NCI-H2081 treated with DMSO at 0.1 percent for 48 hours (cell line): ENCODE measurements at places on chromosomes 1 and 21.

DNA sequence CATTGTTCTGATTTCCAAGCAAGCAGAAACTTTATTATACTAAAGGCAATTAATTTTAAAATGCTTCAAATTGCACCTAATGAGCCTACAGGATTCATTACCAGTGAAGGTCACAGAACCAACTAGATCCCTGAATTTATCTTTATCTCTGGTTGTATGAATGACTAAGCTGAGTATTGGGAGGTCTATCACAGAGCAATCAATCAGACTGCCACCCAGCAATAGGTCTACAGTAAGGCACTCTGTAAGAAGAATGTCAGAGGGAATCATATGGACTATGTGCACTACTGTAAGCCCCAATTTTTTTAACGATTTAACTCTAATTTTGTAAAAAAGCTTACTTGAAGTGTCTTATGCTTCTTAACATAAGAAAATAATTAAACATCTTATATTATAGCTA, 707.0 kb downstream of the AMY1C start:
- DNase-seq = no peak

DNA sequence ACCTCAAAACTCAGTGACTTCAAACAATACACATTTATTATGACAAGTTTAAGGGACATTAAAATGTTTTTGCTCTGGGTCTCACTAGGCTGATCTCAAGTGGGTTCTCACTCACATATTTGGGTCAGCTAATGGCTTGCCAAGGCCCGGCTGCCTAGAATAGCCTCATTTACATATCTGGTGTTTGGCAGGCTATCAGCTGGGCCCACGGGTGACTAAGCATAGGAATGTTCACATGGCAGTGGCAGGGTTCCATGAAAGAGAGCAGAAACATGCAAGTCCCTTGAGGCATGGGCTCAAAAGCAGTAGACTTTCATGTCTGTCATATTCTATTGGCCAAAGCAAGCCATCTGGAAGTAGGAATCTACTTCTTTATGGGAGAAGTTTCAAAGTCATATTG, 492.6 kb downstream of the KCNT2 start:
- no peak for DNase-seq

DNA sequence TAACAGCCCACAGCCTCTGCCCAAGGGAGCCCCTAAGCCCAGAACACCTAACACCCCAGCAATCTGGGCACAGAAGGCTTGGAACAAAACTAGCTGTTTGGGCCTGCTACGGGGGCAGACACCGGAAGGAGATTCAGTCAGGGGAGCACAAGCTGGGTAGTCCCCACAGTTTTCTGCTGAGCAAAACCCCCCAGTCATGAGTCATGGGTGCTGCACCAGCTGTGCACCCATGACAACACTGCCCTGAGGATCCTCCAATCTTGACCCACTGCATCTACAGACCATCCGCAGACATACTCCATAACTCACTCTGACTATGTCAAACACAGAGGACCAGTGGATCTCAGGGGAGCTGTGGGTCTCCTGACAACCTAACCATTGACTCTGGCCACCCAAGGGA, 105.1 kb downstream of the LRIG2 start:
- DNase-seq = no peak

GRCh38 chr1:17885663-17886320, 130.7 kb downstream of the ACTL8 start:
- no peak for DNase-seq

GRCh38 chr1:14677292-14677971, 78.9 kb downstream of the KAZN start:
- DNase-seq = no peak

DNA sequence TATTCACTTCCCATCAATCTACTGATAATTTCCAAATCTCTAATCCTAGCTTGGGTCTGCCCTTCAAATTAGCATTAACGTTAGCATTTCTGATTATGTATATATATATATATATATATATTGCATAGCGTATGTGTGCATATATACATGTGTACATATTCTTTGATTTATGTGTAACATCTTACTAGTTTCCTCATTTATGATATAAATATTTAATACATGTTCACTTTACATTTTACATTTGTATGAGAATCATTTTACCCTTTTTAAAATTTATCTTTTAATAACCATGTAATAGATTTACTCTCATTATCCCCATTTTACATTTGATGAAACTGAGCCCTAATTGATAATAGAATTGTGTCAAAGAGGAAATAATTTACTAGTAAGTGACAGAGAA, 164.7 kb downstream of the ZNF648 start:
- DNase-seq = no peak

DNA sequence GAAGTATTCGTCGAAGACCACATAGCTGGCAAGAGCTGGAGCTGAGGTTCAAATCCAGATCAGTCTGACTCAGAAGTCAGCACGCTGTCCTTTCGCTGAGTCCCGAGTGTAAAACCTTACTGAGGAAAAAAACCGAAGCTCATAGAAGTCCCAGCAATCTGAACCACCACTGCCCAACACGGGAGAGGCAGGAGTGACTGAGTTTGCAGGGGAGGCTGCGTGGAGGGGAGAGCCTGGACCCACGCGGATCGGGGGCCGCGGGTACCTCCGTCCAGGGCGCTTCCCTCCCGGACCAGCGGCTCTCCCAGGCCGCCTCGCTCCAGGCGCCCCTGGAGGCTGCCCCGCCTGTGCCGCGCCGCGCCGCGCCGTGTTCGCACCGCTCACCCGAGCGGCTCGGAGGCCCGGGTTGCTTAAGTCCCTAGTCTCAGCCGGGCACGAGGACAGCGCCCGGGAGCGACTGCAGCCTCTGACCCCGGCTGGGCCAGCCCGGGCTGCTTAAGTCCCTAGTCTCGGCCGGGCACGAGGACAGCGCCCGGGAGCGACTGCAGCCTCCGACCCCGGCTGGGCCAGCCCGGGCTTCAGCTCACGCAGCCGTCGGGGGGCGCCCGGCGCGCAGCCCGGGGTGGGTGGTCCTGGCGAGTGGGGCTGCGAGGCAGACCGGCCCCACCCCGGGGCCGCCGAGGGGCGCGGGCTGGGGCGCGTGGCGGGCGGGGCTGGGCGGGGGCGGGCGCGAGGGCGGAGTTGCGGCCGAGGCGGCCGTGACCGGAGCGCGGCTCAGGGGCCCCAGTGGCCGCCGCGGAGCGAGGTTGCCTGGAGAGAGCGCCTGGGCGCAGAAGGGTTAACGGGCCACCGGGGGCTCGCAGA, at the start of gene ADAMTSL4:
Gene ADAMTSL4, plus strand, starts transcription at position 777 of the 864 bp plus-strand sequence. CDS start 2,881 bp downstream, outside the sequence.
- no peak for DNase-seq

DNA sequence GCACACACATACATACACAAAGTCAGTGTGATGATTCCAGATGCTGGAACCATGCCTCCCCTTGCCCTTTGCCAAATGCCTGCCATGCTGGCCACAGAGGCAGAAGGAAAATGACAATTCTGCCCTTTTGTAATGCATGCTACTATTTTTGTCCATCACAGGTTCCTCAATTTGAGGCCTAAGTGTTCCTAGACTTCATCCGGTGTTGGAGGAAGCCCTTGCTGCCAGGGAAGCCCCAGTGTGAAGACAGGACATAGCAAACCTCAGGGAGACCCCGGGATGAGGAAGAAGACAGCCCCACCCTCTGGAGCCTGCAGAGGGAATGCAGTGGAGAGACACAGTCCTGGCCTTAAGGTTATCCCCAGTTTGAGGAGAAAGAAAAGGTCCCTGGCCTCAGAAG, 14.4 kb downstream of the PRR9 start:
- DNase-seq = no peak
